ENCODE measurements at places on chromosomes 12 and 14. TPM values are rescaled to one million over a fixed set of nuclear protein-coding genes. Genes with fewer than 3 reads are reported as not detected.

GRCh38 chr14:83874662-83875061 is 1655.3 kb upstream of the FLRT2 start:
- DNase-seq, result no peak

- DNase-seq, result peak; percentile 44
Measured at GRCh38 chr12:29050503-29050902, 98.6 kb upstream of the FAR2 start.

Gene FLRT2
- not detected for total RNA-seq

Gene GCH1
- total RNA-seq, result 136 TPM

Data from Karpas-422 (cell line).